ENCODE measurements at places on chromosomes 2 and 18.

GRCh38 chr18:36564841-36565240 is 264.0 kb downstream of the TPGS2 start:
- no peak for DNase-seq

- DNase-seq = no peak
Observed at GRCh38 chr2:170895023-170895757, 33.9 kb upstream of the GORASP2 start.

- DNase-seq = no peak
Observed at GRCh38 chr2:221845021-221845365, 272.9 kb upstream of the EPHA4 start.

GRCh38 chr2:38293152-38293865 is 83.8 kb downstream of the ATL2 start:
- no peak for DNase-seq

- DNase-seq = no peak
Observed at GRCh38 chr2:25517701-25518100, 155.7 kb downstream of the DTNB start.

DNA sequence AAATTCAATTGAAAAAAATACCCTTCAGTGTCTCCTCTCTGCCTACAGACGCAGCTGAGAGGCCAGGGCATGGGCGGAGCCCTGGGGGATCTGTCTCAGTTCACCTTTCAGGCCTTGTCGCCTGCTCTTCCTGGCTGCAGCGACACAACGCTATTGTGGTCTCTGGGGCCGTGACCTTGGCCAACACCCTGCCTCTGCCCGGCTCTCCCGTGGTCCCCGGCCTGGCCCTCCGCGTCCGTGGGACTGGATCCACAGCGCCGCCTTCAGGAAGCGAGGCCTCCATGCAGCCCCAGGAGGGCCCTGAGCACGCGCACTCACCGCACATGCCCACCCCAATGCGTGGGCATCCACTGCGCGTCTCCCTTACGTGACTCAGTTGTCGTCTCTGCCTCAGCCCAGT is 81.1 kb downstream of the MRPS9 start:
- no peak for DNase-seq

GRCh38 chr2:48450256-48450655 is 79.7 kb upstream of the STON1 start:
- DNase-seq = no peak

GRCh38 chr2:109356324-109357035 is 227.5 kb downstream of the SH3RF3 start:
- DNase-seq = no peak

DNA sequence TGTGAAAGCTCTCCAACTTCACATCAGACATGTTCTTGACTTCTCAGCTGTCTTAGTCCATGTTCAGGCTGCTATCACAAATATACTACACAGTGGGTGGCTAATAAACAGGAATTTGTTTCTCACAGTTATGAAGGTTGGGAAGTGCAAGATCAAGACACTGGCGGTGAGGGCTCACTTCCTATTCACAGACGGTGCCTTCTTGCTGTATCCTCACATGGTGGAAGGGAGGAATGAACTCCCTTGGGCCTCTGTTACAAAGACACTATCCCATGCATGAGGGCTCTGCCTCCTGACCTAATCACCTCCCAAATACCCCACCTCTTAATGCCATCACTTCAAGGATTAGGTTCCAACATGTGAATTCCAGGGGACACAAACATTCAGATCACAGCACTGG is 9.7 kb downstream of the UXS1 start:
- no peak for DNase-seq

All from stimulated activated CD8-positive, alpha-beta memory T cell treated with anti-CD3 and anti-CD28 coated beads, Interleukin-2, amount 100 ng/mL, for 1 hour (primary cell).